EH (cell line): ENCODE measurements at places on chromosomes 5 and 9.

- DNase-seq, result no peak
These were observed 260.2 kb downstream of the ARHGAP26 start for GRCh38 chr5:143030349-143030748.

DNA sequence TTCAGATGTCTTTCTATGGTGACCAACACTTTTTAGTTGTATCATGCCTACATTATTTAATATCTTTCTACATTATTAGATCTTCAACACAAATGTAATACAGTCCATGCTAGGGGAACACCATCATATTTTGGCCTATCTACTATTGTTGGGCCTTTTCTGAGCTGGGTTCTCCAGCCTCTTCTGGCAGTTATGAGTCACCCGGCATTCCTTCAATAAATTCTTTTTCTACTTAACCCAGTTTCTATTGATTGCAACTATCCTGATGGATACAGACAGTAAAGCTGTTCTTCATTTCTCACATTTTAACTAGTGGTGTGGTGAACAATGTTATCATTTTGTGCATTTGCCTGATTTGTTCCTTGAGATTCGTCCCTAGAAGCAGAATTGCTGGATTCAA lies 529.3 kb downstream of the BNC2 start:
- peak; percentile 71 for DNase-seq

DNA sequence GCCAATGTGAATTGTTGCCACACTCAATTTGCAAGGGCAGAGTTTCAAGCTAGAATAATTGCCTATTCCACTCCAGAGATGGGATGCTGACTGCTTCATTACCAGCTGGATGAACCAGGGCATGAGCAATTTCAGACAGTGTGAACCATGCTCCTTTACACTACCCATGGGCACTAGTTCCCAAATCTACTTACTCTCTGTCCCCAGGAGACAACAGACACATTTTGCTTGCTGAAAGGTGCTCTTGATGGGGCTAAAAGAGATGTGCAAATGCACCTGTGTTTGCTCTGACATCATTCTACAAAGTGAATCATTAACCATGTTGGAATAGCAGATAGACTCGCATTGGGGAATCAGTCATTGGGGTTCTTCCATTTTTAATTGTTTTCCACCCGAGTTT lies 522.3 kb upstream of the NUDT12 start:
- no peak for DNase-seq

DNA sequence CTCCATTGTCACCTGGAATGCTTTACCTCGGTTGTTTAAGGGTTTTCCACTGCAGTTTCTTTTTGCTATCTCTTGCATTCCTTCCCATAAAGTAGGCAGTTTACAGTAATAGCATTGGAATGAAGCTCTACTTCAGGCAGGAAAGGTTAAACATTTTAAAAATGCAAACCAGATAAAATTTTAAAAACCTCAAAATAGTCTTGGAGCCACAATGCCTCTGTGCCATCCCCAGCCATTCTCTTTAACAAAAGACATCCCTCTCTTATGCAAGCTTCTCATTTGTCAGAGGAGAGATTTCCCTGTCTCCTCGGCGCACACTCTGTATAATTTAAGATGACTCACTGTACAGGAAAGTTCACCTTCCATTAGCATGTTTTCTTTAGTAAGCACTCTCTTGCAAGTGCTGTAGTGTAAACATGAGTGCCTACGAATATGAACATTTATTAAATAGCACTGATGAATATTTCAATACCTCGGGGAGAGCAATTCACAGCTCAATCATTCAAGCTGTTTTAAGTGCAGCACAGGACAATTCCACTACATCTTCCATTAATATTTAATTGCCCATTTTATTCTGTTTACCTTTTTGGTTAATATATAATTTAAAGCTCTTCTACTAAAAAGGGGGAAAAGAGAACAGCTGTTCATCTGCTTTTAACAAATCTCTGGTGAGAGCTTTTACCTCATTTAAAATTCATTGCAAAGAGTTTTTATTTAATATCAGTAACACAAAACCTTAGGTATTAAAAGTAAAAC lies 343.6 kb downstream of the SPATA31D1 start:
- peak; percentile 92 for DNase-seq

DNA sequence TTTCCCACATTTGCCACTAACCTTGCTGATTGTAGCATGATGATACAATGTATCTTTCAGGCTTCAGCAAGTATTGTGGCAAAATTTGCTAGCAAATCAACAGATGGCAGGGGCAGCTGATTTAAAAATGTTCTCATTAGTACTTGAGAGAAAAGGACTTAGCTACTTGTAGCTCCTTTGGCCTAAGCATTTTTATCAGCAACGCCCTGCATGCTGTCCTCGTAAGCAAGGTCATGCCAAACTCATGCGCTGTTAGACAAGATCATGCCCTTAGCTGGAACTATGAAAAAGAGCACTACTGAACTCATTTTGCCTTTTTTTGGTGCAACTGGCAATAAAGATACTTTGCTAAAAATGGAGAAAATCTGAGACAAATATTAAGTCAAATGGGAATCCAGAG lies 197.1 kb downstream of the ICE1 start:
- DNase-seq, result no peak

DNA sequence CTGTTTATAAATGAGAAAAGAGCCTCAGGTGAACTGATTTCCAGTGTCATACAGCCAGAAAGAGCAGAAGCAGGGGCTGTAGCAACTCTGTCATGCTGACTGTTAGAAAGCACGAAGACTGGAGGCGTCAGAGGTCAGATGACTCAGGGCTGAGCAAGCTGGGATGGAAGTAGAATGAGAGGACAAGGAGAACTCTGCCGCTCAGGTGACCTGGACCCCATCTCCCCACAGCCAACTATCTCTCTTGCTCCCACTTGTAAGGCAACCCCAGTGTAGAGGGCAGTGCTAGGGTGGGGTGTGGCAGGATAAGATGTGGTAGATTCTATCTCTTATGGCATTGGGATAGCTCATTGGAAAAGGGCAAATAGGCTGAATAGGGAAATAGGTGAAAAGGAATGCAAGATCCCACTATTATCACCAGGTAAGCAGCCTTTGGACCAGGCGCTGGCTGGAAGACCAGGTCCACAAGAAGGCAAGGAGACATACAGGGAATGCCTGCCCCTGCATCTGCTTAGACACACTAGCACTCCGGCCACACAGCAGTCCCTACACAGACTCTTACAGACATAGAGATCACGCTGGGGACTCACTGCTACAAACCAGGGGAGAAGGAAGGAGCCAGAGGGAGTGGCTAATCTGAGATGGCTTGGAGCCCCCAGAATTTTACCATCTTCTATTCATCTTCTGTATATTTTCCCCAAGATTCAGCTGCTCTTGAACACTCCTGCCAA lies 21.2 kb upstream of the LOX start:
- peak; percentile 84 for DNase-seq

- no peak for DNase-seq
These were observed 56.9 kb upstream of the MSX2 start for GRCh38 chr5:174667526-174667925.

GRCh38 chr5:139197710-139198669 lies at the start of gene SIL1:
Gene SIL1 (minus strand): TSS chr5:139198368. CDS start chr5:139127843, 70,525 bp downstream.
- peak; percentile 96 for DNase-seq

DNA sequence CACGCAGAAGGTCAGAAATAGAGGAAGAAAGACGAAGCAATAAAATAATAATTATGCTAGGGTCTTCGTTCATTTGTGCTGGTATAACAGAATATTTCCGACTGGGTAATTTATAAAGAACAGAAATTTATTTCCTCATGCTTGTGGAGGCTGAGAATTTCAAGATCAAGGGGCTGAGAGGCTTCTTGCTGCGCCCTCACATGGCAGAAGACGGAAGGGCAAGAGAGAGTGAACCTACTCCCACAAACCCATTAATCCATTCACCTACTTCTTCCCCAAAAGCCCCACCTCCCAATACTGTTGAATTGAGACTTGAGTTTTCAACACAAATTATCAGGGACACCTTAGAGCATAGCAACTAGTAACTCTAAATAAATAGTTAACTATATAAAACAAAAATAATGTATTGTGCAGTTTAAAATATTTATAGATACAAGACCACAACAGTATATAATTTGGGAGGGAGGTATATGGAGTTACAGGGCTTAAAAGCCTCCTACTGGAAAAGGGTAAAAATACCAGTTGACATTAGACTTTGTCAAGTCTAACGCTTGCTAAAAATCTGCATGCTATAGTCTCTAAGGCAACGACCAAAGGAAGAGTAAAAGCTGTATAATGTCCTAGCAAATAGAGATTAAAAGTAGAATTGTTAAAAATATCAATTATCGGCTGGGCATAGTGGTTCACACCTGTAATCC lies 40.3 kb upstream of the NAA35 start:
- DNase-seq, result peak; percentile 37

- no peak for DNase-seq
These were observed 152.5 kb upstream of the NTRK2 start for GRCh38 chr9:84517026-84517425.

DNA sequence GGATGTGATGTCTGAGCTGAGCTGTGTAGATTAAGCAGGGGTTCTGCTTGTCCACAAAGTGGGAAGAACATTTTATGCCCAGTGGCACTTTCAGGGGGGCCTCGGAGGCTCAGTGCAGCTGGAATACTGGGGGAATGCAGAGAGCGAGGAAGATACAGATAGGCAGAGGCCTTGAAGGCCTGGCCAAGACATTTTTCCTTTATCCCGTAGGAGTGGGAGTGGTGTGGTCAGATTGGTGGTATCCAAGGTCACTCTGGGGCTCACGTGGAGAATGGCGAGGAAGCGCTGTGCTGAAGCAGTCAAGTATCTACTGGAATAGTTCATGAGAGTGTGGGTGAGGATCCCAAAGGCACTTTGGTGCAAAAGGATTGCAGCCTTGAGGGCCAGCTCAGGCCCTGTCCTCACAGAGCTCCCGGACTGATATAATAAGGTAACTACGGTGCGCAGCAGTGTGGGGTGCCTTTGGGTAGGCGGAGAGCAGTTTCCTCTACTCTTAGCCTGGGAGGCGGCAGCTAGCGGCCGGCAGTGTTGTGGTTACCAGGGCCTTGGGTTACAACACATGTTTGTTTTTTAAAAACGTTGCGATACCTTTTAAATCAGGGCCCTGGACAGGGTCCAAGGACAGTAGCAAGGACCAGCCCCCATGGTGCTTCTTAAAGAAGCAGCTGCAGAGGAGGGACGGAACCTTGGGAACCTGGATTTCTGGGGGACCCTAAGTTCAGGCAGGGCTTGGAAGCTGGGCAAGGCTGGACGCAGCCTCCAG lies 10.8 kb upstream of the CCDC69 start:
- DNase-seq, result peak; percentile 55

DNA sequence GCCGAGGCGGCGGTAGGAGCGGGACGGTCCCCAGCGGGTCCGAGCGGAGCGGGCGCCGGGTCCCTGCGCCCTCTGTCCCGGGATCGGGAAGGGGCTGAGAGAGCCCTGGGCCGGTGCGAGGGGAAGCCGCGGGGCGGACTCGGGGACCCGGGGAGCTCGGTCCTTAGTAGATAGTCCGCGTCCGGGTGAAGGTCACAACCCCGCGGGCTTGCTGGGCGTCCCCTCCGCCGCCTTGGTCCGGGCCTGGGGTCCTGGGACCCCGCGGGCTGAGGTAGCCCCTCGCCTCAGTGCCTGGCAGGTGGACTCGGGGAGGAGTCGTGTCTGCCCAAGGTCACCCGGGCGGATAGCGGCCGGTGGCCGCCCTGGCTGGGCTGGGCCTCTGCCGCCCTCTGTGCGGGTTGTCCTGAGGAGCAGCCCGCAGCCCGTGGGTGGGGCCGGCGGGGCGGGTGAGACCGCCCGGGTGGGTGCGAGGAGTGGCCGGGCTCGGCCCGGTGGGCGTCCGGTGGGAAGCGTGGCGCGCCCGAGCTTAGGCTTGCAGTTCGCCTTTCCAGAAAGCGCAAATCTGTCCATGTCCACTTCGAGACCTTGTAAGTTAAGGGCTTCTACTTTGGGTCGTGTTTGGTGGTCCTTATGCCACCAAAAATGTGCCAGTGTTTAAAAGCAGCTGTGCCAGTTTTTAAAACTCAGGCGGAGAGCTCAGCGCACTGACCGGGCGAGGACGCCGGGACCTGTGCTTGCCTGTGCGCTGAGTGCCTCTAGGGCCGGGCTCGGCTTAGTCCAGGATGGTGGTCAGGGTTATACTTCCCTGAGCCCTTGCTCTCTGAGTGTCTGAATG lies 554 bp downstream of the SDHA start:
- DNase-seq, result peak; percentile 57

GRCh38 chr9:114864471-114864870 lies 58.6 kb upstream of the TNFSF15 start:
- DNase-seq, result no peak

GRCh38 chr5:72410688-72411295 lies 90.6 kb downstream of the PTCD2 start:
- DNase-seq, result peak; percentile 83

- DNase-seq, result peak; percentile 74
These were observed 174.0 kb upstream of the IL12B start for GRCh38 chr5:159504106-159504856.

DNA sequence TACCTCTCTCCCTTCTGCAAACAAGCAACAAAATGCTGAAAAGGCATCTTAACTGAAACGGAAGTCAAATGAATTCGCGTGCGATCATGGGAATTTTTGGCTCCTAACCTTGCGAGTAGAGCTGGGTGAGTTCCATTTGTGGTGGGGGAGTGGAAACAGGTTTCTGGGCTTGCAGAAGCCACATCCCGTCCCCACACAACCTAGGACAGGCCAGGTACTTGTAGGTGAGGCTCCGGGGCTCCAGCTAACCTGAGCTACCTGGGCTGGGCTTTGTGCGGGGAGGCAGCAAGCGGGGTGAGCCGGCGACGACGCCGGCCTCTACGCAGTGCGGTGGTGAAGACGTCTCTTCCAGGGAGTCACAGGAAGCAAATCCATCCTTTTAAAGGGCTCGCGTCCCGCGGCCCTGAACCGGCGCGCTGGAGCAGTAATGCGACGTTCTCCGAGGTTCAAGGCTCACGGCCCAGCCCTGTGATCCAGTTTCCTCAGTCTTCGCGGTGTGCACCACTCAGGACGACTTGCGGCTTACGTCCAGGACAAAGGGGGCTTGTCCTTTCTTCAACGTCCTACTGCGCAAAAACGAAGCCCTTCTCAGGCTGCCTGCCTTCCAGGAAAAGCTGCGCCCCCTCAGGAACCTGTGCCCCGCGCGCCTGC lies 567 bp upstream of the SPIN1 start:
- DNase-seq, result peak; percentile 72

GRCh38 chr5:107425541-107426031 lies 245.2 kb downstream of the EFNA5 start:
- peak; percentile 72 for DNase-seq

DNA sequence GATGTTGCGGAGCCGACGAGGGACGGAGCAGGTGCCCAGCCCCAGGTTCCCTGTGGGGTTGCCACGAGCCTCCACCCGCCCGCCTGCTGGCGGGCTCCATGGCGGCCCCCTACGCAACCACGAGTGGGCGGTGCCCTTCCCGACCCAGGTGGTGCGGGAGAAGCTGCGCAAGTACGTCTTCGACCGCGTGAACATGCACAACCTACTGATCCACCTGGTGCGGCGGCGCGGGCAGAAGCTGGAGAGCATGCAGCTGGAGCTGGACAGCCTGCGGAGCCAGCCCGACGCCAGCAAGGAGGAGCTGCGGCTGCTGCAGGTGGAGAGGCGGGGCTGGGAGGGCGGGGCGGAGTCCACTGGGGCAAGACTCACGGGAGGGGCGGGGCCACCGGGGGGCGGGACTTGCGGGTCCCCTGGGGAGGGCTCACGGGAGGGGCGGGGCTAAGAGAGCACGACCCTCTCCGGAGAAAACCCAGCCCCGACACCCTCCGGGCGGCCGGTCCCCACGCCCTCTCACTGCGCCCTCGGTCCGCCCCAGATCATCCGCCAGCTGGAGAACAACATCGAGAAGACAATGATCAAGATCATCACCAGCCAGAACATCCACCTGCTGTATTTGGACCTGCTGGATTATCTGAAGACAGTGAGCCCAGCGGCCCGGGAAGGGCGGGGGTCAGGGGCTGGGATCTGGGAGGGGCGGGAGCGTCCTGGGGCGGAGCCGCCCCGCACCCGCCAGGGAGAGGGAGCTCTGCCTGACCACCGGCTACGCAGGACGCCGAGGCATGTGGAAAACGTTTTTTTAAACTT lies 3.9 kb downstream of the CCDC183 start:
- peak; percentile 65 for DNase-seq

GRCh38 chr5:90287036-90287435 lies 122.5 kb downstream of the CETN3 start:
- DNase-seq, result no peak
